CD4-positive, alpha-beta T cell treated with Interleukin-15 for 4 hours (primary cell): ENCODE measurements at places on chromosomes 16 and 17.
A peak's percentile ranks its signal among the peaks of the same experiment; 100 is the strongest.

DNA sequence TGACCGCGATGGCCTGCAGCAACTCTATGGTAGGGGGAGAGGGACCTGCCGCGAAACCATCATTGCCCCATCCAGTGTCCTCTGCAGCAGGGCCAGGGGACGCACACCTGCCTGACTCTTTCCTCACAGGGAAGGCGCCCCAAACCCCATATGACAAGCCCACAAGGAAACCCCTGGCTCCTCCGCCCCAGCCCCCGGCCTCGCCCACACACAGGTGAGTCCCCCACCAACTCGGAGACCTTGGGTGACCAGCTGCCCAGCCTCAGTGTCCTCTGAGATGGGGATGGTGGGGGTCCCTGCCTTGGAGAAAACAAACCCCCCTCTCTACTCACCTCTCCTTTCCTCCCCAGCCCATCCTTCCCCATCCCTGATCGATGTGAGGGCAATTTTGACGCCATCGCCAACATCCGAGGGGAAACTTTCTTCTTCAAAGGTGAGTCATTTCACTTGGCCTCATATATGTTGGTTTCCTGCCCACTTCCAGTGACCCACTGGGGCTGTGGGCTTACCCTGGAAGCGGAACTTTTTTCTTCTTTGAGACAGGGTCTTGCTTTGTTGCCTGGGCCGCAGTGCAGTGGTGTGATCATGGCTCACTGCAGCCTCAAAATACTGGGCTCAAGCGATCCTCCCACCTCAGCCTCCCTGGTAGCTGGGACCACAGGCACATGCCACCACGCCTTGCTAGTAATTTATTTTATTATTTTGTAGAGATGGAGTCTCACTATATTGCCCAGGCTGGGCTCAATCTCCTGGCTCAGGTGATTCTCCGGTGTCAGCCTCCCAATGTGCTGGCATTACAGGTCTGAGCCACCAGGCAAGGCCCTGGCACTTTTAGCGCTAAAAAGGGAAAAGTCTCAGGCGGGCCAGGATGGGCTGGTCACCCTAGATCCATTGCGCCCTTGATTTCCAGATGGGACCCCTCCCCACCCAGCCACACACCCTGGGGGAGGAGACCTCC, 8.0 kb upstream of the IL32 start:
- DNase-seq, result no peak

GRCh38 chr17:62091804-62092203, 26.7 kb upstream of the MED13 start:
- DNase-seq, result no peak

- DNase-seq, result no peak
Measured at GRCh38 chr17:36460265-36460937, 26.1 kb upstream of the ZNHIT3 start.

DNA sequence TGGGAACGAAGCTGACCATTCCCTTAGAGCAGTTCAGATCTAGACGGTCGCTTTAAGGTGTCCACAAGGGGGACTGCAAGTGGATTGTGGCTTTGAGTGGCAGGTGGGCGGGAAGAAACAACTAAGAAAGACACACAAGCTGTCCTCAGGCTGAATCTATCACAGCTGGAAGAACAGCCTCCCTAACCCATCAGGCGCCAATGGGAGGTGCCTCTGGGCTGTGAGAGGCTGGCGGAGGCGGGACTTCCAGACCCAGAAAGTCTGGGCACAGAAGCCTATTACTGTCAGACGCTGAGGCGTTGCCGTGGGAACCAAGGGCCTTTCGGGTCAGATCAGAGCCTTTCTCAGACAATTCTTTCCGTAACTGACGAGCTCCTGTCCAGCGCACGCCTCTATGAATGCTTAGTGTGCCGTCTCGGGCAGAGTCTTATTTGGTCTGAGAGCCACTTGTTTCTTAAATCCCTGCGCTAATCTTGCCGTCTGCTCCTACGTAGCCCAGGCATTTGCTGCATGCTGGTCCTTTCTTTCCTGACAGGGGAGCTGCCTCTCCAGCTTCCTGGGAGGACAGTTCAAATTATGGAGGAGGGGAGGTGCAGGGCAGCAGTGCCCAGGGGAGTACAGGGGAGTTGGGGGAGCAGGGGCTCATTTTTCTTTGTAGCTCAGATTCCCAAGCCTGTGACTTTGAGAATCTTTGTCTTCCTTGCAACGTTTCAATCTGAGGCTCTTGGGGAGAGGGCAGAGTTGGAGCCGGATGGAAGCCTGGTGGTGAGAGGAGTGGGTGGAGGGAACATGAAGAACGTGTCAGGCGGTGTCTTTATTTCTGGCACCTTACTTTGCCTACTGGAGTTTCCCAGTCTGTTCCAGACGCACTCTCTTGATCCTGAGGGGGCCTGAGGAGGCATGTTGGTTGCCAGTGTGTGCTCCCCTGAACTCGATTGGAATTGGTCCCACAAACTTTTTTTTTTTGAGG, 618.7 kb downstream of the KCNJ18 start:
- DNase-seq, result no peak

DNA sequence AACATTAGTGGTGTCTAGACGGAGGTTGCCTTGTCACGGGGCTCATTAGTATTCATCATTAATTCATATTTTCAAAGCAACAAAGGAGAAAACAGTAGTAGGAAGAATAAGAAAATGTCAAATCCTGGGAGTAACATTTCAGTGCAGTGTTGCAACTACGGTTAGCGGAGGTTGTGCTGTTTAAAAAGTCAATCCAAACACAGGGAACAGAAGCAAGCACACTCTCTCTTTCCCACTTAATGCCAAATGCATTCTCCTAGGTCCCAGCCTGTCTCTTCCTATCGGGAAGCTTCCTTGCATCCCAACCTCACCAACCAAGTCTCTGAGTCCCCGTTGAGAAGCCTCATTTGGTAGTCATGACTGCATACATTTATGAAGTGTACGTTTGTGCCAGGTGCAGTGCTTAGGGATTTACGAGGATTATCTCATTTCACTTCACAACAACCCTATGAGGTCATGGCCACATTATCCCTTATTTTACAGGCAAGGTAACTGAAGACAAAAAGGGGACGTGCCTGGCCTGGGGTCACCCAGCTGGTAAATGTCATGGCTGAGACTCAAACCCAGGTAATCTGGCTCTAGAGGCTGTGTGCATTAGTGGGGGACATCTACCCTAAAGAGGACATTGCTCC, 283.6 kb upstream of the SALL1 start:
- DNase-seq, result no peak

GRCh38 chr16:7746941-7747340, 414.3 kb downstream of the RBFOX1 start:
- DNase-seq, result no peak

DNA sequence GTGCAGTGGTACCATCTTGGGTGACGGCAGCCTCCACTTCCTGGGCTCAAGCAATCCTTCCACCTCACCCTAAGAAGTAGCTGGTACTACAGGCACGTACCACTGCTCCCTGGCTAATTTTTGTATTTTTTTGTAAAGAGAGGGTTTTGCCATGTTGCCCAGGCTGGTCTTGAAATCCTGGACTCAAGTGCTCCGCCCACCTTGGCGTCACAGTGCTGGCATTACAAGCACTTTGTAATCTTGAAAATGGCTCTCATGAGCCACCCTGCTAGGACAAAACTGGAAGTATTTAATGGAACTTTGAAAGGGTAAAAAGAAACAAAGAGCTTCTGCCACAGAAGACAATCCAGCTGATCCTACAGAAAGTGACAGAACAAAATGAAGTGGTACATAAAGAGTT, 9.2 kb downstream of the SUMO2 start:
- no peak for DNase-seq

DNA sequence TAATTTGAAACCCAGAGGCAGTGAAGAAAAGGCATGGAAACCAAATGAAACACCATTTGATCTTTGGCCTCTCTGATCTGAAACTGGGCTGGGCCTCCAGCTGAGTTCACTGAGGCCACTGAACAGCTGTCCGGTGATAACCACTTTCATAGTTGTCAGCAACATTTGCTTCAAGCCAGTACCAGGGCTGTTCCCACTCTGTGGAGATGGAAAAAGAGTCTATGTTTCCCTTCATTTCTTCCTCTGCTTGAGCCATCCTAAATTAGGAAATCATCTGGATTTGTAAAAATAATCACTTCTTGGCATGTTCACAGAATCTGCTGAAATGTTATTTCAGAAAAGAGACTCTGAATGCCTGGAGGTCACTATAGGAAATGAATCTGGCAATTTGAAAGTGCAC, 119.3 kb downstream of the STX8 start:
- no peak for DNase-seq

DNA sequence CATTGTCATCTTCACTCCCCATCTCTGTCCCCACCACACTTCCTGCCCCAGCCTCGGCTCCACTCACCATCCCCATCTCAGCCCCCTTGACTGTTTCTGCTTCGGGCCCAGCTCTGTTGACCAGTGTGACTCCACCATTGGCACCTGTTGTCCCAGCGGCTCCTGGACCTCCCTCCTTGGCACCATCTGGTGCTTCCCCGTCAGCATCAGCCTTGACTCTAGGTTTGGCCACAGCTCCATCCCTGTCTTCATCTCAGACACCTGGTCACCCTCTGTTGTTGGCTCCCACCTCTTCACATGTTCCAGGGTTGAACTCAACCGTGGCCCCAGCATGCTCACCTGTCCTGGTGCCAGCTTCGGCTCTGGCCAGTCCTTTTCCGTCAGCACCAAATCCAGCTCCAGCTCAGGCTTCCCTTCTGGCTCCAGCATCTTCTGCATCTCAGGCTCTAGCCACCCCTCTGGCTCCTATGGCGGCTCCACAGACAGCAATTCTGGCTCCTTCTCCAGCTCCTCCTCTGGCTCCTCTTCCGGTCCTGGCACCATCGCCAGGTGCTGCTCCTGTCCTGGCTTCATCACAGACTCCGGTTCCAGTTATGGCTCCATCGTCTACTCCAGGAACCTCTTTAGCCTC, 24.4 kb upstream of the PHKG2 start:
- no peak for DNase-seq

GRCh38 chr16:11556945-11557720, 29.6 kb downstream of the LITAF start:
- peak; percentile 22 for DNase-seq

GRCh38 chr16:50595859-50596258, 47.7 kb downstream of the NKD1 start:
- DNase-seq, result no peak

DNA sequence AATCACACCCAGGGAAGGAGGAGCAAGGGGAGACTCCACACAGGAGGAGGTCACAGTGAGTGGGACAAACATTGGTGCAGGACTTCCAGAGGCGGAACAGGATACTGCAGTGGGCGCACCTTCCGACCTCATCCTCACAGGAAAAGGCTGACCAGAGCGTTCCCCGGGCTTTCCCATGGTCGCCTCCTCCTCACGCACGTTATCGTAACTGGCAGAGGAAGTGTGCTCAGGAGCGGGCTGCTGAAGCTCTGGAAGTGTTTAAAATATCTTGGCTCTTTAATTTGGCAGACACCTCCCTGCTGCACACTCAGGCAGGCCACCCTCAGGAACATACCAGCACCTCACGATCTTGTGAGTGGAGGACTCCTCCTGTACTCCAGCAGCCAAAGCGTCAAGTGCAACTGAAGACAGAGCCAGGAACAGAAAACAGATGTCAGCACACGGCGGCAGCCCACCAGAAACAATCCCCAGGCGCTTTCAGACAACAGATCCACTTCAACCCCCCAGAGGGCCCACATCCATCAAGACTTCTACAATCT, 17.5 kb downstream of the FANCA start:
- DNase-seq, result no peak

GRCh38 chr16:30533748-30534367, 800 bp downstream of the ZNF747 start:
- DNase-seq, result no peak

- DNase-seq, result no peak
Measured at GRCh38 chr17:81329927-81330883, 35.1 kb upstream of the SLC38A10 start.

DNA sequence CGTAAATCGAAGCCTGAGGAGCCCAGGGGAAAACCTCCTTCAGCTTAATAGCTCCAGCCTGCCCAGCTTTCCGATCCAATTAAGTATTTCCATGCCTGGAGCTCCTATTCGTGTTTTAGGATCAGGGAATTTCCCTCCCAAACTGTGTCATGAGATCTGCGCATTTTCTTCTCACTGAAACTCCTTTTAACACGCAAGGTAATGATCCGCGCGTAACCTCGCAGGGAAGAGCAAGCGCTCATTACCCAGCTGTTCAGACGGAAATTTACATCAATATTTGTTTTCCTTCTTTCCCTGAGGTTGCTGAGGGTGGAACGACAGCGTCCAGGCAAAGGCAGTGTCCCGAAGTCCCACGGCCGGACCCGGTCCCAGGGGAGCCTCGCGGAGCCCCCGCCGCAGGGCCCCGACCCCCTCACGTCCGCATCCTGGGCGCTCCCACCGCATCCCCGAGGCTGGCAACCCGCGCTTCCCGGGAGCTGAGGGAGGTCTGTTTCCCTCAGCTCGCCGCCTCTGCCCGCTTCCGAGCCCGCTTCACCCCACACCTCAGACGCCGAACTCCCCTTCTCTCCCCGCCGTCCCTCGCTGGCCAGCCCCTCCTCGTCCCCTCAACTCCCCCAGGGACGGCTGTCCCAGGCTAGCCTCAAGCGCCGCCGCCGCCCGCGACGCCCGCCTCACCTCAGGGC, 415 bp downstream of the ABCA5 start:
- no peak for DNase-seq

DNA sequence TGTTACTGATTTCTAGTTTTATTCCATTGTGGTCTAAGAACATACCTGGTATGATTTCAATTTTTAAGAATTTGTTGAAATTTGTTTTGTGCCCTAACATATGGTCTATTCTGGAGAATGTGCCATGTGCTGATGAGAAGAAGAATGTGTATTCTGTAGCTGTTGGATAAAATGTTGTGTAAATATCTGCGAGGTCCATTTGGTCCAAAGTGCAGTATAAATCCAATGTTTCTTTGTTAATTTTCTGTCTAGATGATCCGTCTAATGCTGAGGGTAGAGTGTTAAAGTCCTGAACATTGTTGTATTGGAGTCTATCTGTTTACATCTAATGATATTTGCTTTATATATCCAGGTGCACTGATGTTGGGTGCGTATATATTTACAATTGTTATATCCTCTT, 9.9 kb downstream of the ACSM3 start:
- DNase-seq, result no peak

DNA sequence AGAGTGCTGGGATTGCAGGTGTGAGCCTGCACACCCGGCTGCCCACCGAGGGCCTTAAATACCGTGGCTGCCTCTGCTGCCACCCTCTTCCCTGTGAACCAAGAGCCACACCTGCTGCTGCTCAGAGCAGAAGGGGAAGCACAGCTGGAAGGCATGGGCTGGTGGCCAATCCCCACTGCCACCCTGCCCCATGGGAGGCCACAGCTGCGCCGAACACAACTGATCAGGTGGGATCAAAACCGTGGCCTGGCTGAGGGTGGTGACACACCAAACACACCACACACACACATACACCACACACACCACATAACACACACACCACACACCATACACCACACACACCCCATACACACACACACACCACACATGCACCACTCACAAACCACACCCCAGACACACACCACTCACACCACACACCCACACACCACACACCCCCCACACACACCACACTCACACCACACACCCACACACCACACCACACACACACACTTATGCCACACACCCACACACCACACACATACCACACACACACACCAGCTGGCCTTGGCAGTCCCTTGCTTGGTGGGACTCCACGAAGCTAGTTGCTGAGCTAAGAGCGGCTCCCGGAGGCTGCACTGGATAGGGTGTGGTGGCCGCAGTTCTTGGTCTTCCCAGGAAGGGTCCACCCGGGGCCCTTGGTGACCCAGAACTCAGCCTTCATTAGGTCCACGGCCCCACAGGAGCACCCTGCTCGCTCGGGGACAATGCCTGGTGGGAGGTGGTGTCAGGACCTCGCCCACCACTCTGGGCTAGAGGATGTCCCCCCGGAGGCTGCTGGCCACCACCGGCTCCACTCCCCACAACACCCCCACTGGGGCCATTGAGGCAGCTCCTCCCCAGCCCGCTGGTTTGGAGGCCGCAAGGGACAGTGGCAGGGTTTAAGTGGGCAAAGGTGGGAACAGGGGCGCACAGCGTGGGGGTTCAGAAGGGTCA, 14.9 kb downstream of the CEP131 start:
- DNase-seq, result no peak
